ENCODE measurements at places on chromosomes 5 and 9.

DNA sequence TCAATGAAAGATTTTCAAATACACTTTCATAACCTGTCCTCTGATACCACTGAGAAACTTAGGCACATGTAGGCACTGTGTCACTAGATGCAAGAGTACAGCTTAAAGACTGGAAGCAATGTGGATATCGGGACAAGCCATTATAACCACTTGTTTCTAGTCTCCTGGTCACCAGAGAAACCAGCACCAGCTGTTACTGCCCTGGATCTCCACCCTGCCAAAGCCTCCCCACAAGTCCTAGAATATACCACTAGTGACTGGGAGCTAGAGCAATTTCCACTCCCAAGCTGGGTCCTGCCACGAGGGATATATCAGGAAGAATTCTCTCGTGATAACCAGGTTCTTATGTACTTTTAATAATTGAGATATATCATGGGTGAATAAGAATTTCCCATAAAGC is 19.5 kb downstream of the REEP5 start:
- DNase-seq, result no peak

DNA sequence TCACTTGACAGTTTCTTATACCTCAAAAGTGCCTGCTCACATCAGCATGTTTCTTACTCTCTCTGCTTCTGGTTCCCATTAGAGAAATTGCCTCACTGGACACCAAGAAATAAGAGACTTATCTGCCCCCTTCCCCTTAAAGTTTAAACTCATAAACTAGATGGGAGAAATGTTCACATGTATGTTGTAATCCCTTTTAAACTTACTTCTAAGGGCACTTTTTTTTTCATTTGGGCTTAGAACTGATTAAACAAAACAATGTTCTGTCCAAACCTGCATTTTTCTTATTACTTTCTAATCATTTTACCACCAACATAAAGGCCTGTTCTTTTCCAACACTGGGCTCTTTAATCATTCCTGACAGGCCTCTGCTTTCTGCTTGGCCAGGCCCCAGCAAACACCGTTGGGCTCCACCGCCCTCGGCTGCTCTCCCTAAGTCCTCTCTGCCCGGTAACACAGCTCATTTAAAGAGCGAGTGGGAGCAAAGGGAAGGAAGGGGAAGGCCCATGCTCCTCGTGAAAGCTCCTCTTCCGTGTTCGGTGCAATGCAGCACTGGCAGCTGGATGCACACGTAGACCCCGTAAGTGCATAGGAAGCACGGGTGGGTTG is 53.4 kb downstream of the ROR2 start:
- DNase-seq, result no peak

- DNase-seq, result no peak
These were observed 26.6 kb downstream of the RUSC2 start for GRCh38 chr9:35516479-35516878.

DNA sequence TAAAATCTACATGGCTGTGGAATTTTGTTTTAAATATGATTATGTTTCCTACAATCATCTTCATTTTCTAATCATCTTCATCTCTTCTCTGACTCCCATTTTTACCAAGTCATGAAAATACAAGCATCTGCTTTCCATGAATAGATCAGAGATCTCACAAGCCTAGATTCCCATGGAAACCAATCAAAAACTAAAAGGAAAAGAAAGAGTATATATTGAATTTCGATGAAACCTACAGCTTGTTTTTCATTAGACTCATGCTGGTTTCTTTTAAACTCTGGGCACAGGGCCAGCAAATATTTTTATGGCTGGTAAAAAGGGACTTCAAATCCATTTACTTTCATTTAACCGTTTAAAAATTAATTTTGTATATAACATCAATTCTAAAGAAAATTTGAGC is 51.2 kb downstream of the INVS start:
- no peak for DNase-seq

GRCh38 chr9:87732756-87733155 is 6.8 kb downstream of the CTSL start:
- no peak for DNase-seq

Data from thymus (tissue), 14 donors.